Fibroblast of upper back skin (primary cell): ENCODE measurements at places on chromosomes 12 and 14.
A peak's percentile ranks its signal among the peaks of the same experiment; 100 is the strongest.

- DNase-seq = no peak
Measured at GRCh38 chr12:52575256-52575655, 1.6 kb upstream of the KRT74 start.

GRCh38 chr14:94042433-94043091 lies 16.4 kb downstream of the OTUB2 start:
- no peak for DNase-seq

DNA sequence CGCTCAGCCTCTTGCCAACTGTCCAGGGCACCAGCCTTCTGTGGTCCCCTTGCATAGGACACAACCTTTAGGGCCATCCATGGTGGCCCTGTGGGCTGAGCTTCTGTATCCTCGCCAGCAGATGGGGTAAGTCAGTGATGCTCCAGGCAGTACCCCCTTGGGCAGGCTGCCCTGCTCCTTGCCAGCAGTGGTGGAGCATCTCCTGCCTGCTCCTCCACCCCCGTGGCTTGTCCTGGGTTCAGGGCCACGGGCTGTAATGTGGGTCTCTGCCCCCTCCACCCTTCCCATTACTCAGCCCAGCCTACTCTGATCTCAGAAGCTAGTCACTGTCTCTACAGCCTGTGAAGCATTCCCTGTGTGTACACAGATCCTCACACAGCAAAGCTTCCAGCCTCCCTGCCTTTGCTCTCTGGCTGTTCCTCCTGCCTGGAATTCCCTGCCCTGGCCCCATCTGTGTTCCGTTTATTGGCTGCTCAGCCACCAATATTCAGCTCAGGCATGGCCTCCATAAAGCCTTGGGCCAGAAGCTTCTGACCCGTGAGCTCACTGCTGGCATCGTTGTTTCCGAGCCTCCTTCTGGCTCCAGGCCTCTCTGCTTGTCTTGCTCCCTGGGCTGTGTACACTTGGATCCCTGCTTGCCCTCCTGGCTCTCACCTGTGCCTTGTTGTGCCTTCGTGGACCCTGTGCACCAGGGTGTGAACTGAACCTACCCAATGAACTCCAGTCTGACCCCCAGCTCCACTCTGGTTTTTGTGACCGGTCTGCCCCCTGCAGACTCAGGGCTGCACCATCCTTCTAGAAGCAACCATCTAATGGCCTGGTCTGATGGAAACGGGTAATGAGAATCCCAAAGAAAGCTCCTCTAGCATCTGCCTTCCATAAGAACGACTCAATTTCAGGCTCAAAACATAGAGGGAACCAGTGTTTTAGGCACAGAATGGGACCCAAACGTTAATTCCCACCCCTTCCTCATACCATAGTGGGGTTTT lies 177.0 kb upstream of the PRMT8 start:
- DNase-seq = no peak

DNA sequence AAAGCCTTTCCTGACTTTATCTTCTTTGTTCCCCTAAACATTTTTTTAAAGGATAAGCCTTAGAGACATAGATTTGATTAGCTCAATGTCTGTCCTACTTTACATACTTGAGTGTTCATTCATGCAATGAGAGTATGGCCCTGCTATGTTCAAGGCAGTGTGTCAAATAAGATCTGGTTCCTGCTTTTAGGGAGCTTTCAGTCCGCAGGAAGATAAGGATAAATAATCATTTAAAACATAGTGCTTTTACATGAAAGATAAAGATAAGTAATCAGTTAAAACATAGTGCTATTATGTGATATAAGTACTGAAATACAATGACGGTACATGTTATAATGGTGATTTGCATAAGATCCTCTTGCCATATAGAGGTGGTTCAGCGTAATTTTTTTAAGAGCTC lies 378.3 kb upstream of the PRICKLE1 start:
- no peak for DNase-seq

DNA sequence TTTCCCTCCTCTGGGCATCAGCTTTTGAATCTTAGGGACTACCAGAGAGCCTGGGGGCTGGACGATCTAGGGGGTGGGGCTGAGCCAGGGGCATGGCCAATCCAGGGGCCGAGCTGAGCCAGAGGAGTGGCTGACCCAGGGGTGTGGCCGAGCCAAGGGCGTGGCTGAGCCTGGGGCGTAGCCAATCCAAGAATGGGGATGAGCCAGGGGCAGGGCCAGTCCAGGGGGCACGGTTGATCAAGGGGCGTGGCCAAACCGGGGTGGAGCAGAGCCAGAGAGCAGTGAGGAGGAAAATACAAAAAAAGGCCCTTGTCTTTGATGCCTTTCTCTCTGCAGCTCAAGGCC lies 219.3 kb upstream of the NOS1 start:
- peak; percentile 18 for DNase-seq

DNA sequence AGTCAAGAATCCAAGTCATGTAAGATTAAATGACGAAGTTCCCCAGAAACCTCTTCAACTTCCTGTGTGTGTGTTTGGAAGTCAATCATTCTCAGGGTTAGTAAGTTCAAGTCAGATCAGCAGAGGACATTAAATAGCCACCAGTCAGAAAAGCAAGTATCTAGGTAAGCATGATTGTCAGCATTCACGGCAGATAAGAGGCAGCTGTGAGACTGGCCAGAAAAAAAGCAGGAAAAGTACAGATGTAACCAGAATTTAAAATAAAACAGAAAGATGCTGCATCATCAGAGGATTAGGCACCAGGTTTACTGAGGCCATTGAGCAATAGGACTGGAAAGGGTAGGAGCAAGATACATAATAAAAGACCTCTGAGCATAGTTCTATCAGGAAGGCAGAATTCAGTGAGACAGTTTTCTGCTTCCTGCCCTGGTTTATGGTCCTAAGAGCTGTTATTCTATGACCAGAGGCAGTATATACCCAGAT lies 606.9 kb downstream of the FSCB start:
- DNase-seq = no peak

- no peak for DNase-seq
Measured at GRCh38 chr12:113142886-113143332, 6.6 kb upstream of the CFAP73 start.

DNA sequence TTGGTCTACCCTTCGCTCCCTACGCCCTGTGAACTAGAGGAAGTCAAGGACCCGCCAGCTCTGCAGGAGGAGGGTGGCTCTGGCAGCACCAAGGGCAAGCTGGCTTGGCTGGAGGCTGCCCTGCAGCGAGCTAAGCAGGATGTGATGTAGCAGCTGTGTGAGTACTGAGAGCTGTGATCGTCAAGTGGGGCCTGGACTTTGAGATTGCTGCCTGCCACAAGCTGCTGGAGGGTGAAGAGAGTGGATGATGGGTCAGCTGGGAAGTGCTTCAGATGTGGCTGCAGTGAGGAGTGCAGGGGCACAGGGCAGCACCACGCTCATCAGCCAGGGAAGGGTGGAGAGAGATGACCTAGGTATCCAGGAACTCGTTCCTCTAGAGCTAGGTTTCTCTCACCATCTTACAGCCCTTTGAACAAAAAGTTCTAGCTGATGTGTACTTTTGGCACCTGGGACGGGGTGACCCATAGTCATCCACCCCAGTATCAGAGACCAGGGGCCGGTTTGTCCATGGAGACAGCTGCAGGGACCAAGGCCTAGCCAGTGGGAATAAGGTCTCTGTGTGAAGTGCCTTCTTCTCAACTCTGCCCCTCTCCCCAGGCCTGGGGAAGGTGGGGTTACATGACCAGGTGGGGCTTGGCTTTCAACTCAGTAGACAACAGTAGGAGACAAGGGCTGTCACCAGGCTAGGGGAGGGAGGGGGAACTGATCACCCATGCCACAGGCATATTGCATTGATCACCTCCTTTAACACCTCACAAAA lies 3.2 kb downstream of the KRT86 start:
- DNase-seq = no peak

DNA sequence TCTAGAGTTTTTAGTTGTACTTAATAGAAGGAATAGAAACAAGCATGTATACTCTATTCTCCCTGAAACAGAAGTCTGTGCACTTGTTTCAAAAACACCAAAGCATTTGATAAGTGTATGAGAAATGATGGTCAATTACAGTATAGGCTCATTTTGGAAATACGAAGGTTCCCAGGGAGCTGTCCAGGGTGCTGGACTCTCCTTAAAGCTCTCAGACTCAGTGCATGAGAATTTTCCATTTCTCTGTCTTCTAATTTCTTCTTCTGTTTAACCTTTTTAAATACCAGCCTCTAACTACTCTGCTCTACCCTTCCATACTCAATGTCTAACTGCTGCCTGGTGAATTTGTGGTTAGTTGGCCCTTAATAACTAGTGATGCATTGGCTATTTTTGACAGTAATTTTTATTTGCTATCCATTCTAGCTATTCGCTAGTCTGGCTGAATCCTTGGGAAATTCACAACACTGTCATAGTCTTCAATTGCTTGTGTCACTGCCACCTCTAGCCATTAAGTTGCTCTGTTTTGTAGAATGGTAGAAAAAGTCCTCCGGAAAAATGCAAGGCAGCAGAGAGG lies 229.2 kb downstream of the NRXN3 start:
- peak; percentile 3 for DNase-seq

- no peak for DNase-seq
Measured at GRCh38 chr14:46377305-46377704, 274.3 kb downstream of the RPL10L start.

DNA sequence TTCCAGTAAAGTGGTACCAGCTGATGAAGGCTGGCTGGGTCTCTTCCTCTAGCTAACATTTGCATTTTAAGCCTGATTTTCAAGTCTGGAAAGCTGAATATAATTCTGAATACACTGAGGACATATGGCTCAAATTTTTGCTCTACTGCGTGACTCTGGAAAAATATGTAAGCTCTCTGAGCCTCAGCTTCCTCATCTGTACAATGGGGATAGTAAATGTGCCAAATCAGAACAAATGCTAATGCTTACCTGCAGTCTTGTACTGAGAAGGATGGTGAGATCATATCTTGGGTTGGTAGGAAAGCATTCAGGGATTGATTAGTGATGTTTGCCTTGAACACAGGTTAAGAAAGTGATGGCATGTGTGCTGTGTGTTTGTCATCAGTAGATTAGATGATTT lies 14.6 kb downstream of the HNF1A start:
- DNase-seq = no peak

GRCh38 chr12:92255741-92256140 lies 110.1 kb upstream of the BTG1 start:
- DNase-seq = no peak

GRCh38 chr14:23559010-23559925 lies 3.2 kb downstream of the THTPA start:
- peak; percentile 53 for DNase-seq

DNA sequence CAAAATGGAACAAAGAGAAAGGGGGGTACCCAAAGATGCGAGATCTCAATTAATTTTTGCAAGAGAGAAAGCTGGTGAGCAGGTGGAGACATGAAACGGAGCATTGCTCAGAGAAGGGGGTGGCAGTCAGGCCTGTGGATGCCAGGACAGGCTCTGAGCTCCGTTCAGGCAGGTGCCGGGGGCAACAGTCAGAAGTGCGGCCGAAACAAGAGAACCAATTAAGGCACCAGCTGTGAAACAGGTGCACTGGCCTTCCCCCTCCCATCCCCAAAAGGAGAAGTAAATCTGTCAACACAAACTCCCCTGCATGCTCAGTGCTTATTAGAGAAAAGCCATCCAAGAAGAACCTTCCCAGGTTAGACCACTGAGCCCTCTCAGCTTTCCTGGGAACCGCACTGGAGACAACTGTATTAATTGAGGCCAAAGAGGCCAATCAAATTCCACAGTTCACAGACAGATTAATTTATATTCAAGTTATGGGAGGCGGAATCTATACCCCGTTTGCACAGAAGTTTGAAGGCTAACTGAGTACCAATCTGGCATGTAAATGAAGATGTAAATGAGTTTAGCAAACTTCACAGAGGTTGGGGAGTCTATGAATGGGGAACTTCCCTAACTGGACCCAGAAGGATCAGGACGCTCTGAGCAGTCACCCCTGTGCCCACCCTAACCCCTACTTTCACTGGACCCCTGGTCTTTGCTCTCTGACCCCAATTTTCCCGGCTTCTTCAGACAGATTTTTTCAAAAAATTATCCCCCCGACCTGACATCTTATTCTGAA lies 20.9 kb downstream of the OAS2 start:
- no peak for DNase-seq

DNA sequence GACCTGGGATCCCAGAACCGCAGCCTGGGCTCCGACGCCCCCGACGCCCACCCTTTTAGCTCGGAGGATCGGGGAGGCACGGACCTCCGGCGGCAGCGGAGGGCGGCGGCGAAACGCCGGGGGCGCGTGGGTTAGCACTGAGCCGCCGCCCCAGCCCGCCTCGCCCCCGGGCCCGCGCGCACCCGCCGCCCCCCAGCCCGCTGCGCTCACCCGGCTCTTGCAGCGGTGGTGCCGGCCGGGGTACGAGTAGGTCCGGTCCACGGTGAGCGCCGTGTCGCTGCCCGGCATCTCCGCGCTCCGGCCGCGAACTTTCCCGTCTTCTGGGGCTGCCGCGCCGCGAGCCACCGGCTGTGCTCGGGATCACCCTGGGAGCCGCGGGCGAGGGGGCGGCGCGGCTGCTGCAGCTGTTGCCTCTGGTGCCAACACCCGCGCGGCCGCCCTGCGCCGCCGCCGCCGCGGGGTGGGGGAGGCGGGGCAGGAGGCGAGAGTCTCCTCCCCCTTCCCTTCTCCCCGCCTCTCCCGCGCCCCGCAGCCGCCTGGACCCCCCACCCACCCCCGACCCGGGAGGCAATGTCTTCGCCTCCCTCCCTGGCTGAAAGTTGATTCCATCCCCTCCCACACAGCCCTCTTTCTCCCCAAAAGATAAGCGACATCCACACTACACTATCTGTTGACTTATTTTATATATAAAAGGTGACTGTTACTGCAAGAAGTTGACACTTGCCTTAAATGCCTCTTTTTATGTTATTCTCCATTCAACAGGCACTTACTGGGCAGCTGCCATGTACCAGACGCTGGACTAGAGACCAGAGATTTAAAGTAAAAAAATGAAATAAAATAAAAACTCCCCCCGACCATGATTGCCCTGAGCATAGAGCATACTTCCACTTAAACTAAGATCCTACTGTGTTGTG lies at the start of gene TMCC3:
TSS of gene TMCC3 (minus strand) at position 415 of the 914 bp plus-strand sequence. CDS start at position 288, 127 bp downstream.
- DNase-seq = no peak

DNA sequence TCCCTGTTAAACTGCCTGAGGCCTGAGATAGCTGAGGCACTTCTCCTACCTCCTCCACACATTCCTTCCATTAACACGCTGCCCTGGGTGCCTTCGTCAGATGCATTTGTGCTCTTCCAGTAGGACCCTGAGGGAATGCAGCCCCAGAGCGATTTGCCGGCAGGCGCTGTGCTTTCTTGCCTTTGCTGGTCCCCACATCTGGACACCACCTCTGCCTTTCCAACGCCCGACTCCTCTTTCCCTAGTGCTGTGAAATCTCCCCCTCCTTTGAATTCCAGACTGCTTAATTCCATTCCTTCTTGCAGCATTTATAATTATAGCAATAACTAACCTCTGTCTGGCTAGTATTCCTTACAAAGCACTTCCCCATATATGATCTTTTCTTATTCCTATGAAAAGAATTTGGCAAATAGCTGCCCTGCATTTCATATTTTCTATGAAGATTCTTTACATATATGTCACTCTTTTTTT lies 88.4 kb downstream of the C12orf75 start:
- DNase-seq = peak; percentile 89

GRCh38 chr12:5780536-5780935 lies 164.5 kb downstream of the ANO2 start:
- DNase-seq = no peak
